ENCODE measurements at places on chromosomes 1 and 21. TPM values are rescaled to one million over a fixed set of nuclear protein-coding genes. Genes with fewer than 3 reads are reported as not detected.
A peak's percentile ranks its signal among the peaks of the same experiment; 100 is the strongest.

- H3K4me1 ChIP-seq, result peaks cover 59% of the 10 kb centered on the region
- H3K27me3 ChIP-seq, result no peaks in the 10 kb centered on the region
- H3K36me3 ChIP-seq, result no peaks in the 10 kb centered on the region
- no peak overlapping the region for H3K4me3 ChIP-seq
These were observed 121.9 kb upstream of the JUN start for GRCh38 chr1:58905628-58906221.

GRCh38 chr21:45479691-45480675 lies 62.3 kb downstream of the SLC19A1 start:
- no peaks in the 10 kb centered on the region for H3K4me1 ChIP-seq
- H3K4me3 ChIP-seq, result no peak overlapping the region
- no peaks in the 10 kb centered on the region for H3K27me3 ChIP-seq

DNA sequence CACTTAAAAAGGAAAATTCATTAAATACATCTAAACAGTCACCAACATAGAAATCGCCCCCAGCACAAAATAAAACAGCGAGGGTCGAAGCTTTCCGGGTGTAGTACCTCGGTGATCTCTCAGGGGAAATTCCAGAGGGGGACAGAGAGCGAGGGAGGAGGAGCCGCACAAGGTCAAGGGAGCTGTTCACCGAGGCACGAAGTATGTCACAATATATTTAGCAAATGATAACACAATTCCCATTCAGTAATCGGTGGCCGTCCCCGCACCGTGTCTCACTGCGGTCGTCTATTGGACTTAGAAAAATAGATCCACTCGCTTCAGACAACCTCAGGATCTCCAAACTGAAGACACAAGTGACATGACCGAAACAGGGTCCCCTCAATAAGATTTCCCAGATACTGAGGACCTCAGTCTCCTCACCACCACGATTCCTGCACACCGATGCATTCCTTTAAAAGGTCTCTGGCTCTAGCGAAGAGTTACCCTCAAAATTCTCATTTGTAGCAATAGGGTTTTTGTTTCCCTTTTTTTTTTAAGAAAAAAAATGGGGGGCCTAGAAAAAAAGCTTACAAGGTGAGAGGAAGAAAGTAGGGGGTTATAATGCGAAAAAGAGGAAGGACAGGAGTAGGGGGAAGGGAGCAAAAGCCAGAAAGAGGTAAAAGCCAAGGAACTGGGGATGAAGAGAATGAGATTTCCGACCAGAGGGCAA lies 1.1 kb downstream of the LPGAT1 start:
- peak; percentile 82 for DNase-seq
- H3K27me3 ChIP-seq, result no peaks in the 10 kb centered on the region
- H3K4me1 ChIP-seq, result peaks cover 27% of the 10 kb centered on the region
- peak overlapping the region; percentile 82 for H3K4me3 ChIP-seq

GRCh38 chr1:25811384-25812082 lies 8.2 kb upstream of the MTFR1L start:
- no peak overlapping the region for H3K4me3 ChIP-seq
- H3K4me1 ChIP-seq, result no peaks in the 10 kb centered on the region
- no peak overlapping the region for H3K27ac ChIP-seq
- no peaks in the 10 kb centered on the region for H3K36me3 ChIP-seq
- H3K27me3 ChIP-seq, result no peaks in the 10 kb centered on the region
- no peak for DNase-seq

GRCh38 chr1:9380711-9381110 lies 88.0 kb downstream of the SPSB1 start:
- H3K27ac ChIP-seq, result no peak overlapping the region
- peaks cover 5% of the 10 kb centered on the region for H3K27me3 ChIP-seq
- H3K4me1 ChIP-seq, result peaks cover 36% of the 10 kb centered on the region
- no peak for DNase-seq
- H3K4me3 ChIP-seq, result no peak overlapping the region

GRCh38 chr1:238384381-238384780 lies 493.7 kb upstream of the ZP4 start:
- no peak overlapping the region for H3K4me3 ChIP-seq
- H3K27me3 ChIP-seq, result no peaks in the 10 kb centered on the region
- no peaks in the 10 kb centered on the region for H3K36me3 ChIP-seq
- H3K27ac ChIP-seq, result no peak overlapping the region
- no peak for DNase-seq

- H3K27me3 ChIP-seq, result no peaks in the 10 kb centered on the region
- H3K27ac ChIP-seq, result no peak overlapping the region
- no peaks in the 10 kb centered on the region for H3K36me3 ChIP-seq
- DNase-seq, result no peak
- H3K4me1 ChIP-seq, result no peaks in the 10 kb centered on the region
These were observed 119.9 kb upstream of the POU3F1 start for GRCh38 chr1:38166461-38166860.

- H3K4me3 ChIP-seq, result no peak overlapping the region
- no peaks in the 10 kb centered on the region for H3K36me3 ChIP-seq
- DNase-seq, result peak; percentile 83
- H3K4me1 ChIP-seq, result peaks cover 24% of the 10 kb centered on the region
These were observed 50.8 kb downstream of the PTBP2 start for GRCh38 chr1:96772349-96772748.

DNA sequence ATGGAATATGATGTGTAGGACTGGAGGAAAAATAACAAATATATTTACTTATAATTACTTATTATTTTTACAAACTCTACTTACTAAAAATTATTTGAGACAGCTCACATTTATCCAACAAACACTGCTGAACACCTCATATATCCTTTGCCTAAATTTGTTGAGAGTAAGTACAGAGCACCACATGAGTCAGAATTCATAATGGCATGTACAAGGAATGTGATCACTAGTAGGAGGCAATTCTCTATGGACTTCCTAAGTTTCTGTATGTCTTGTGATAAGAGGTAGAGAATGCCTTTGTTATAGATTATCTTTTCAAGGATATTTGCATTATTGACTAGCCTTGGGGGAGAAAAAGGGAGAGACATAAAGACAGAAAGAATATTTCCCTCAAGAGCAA lies 8.2 kb upstream of the ST6GALNAC3 start:
- DNase-seq, result no peak
- H3K4me1 ChIP-seq, result no peaks in the 10 kb centered on the region
- H3K27me3 ChIP-seq, result peaks cover 4% of the 10 kb centered on the region
- no peaks in the 10 kb centered on the region for H3K36me3 ChIP-seq
- no peak overlapping the region for H3K27ac ChIP-seq

The RPE65 gene
- not detected for total RNA-seq

DNA sequence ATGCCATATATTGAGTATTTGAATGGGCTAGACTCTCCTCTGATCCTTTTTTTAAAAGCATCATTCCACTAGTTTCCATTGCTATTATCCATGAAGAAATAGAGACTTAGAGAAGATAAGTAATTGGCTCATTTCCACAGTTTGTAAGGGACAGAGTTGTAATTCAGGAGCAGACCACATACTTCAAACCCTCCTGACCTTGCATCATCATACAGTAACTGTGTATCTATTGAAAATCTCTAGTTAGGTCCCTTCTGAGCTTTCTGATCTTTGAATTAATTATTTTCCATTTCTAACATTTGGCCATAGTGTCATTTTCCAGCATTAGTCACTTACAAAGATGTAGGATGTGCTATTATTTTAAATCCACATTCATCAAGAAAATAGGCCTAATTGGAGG lies 386.5 kb upstream of the ST6GALNAC5 start:
- H3K27ac ChIP-seq, result no peak overlapping the region
- no peak for DNase-seq
- no peaks in the 10 kb centered on the region for H3K27me3 ChIP-seq
- no peaks in the 10 kb centered on the region for H3K36me3 ChIP-seq
- no peak overlapping the region for H3K4me3 ChIP-seq

All from HepG2 (cell line).